ENCODE measurements at places on chromosomes 11 and 22.

- peaks cover 14% of the 10 kb centered on the region for H3K36me3 ChIP-seq
- DNase-seq = no peak
- H3K4me3 ChIP-seq = no peak overlapping the region
- no peaks in the 10 kb centered on the region for H3K4me1 ChIP-seq
- H3K27ac ChIP-seq = no peak overlapping the region
Measured at GRCh38 chr11:65981972-65982823, 19.8 kb downstream of the EIF1AD start.

DNA sequence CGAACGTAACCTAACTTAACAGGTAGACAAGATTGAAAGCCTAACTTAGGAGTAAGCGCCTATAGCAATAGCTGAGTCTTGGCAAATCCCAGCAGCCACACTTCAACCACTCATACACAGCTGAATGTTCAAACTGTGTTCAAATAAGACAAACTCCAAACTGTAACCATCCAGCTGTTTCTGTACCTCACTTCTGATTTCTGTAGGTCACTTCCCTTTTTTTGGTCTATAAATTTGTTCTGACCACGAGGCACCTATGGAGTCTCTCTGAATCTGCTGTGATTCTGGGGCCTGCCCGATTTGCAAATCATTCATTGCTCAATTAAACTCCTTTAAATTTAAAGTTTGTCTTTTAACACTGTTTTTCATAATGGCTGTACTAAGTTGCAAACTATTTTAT lies 8.2 kb upstream of the TENM4 start:
- H3K4me3 ChIP-seq = no peak overlapping the region
- H3K27ac ChIP-seq = no peak overlapping the region
- H3K27me3 ChIP-seq = no peaks in the 10 kb centered on the region
- H3K4me1 ChIP-seq = no peaks in the 10 kb centered on the region

- no peak overlapping the region for H3K27ac ChIP-seq
- H3K36me3 ChIP-seq = no peaks in the 10 kb centered on the region
- peaks cover 7% of the 10 kb centered on the region for H3K27me3 ChIP-seq
- H3K4me1 ChIP-seq = no peaks in the 10 kb centered on the region
Measured at GRCh38 chr22:27157666-27158370, 500.4 kb downstream of the MIAT start.

DNA sequence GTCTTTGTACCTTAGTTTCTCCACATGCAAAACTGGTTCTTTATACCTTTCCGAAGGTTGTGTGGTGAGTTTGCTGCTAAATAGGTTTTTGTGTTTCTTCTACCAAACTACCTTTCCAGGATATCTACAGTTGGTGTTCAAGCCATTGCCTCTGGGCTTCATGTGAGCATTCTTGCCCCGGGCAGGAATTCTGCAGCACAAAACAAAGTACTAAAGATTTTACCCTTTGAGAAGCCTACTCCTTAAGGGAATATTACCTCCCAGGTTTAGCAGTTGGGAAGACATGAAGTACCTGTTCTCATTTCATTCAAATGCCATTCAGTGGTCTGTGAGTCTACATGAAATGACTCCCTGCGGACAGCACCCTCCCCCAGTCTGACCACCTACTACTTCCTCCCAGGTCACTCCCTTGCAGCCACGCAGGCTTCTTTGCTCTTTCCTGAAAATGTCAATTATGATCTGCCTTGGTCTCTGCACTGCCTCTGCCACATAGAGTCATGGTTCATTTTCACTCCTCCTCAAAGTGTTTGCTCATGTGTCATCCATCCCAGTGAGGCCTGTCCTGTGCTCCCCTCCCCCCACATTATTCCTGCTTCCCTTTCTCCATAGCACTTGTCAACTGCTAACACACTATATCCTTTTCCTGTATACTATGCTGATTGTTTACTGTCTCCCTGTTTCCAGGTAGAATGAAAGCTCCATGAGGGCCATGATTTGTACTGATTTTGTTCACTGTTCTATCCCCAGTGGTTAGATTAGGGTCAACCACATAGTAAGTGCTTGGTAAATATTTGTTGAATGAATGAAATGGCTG lies 36.9 kb downstream of the PACS1 start:
- H3K36me3 ChIP-seq = peaks cover 3% of the 10 kb centered on the region
- DNase-seq = no peak
- H3K4me1 ChIP-seq = peaks cover 25% of the 10 kb centered on the region
- no peak overlapping the region for H3K27ac ChIP-seq

GRCh38 chr22:37931893-37932389 lies 21.5 kb downstream of the C22orf23 start:
- H3K27me3 ChIP-seq = no peaks in the 10 kb centered on the region
- no peak overlapping the region for H3K4me3 ChIP-seq
- H3K36me3 ChIP-seq = peaks cover 57% of the 10 kb centered on the region
- no peak for DNase-seq
- no peak overlapping the region for H3K27ac ChIP-seq

DNA sequence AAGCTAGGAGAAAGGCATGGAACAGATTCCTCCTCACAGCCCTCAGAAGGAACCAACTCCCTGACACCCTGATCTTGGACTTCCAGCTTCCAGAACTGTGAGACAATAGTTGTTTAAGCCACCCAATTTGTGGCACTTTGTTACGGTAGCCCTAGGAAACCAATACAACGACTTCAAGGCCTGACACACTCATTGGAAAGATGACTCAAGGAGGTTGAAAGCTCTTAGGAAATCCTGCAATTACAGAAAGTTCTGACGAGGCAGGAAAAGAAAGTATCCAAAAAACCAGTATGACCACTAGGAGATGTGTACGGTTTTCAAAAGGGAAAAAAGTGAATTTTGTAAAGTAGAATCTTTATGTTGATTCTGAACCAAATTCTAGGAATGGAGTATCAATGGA lies 161.4 kb downstream of the SWAP70 start:
- no peaks in the 10 kb centered on the region for H3K27me3 ChIP-seq
- H3K36me3 ChIP-seq = no peaks in the 10 kb centered on the region
- no peak overlapping the region for H3K4me3 ChIP-seq
- H3K27ac ChIP-seq = peak overlapping the region; percentile 42
- no peak for DNase-seq
- H3K4me1 ChIP-seq = peaks cover 26% of the 10 kb centered on the region

GRCh38 chr22:20291604-20292063 lies 23.5 kb upstream of the RTN4R start:
- H3K27me3 ChIP-seq = peaks cover 16% of the 10 kb centered on the region
- H3K4me1 ChIP-seq = no peaks in the 10 kb centered on the region

- H3K27me3 ChIP-seq = no peaks in the 10 kb centered on the region
- no peak overlapping the region for H3K27ac ChIP-seq
- no peak overlapping the region for H3K4me3 ChIP-seq
- H3K4me1 ChIP-seq = peaks cover 3% of the 10 kb centered on the region
- no peak for DNase-seq
Measured at GRCh38 chr22:42803389-42803788, 53.7 kb downstream of the ARFGAP3 start.

- DNase-seq = no peak
- H3K4me3 ChIP-seq = peak overlapping the region; percentile 62
- peaks cover 3% of the 10 kb centered on the region for H3K27me3 ChIP-seq
- H3K36me3 ChIP-seq = no peaks in the 10 kb centered on the region
- H3K4me1 ChIP-seq = peaks cover 17% of the 10 kb centered on the region
- no peak overlapping the region for H3K27ac ChIP-seq
Measured at GRCh38 chr22:50083462-50084079, 1.7 kb downstream of the MLC1 start.

DNA sequence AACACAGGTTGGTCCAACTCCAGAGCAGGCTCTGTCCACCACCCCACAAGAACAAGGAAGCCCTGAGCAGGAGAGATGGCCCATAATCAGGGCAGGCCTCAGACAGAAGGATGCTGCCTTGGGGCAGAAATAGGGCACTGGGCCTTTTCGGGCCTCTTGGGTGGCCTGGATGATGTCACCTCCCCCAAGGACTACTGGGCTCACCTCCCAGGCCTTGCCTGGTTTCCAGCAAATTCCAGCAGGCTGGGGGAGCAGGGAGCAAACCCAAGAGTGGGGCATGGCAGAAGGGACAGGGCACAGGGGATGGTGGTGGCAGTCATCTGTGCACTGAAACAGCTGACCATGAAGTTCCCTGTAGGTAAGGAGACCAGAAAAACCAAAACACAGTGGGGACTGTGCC lies 5.3 kb upstream of the NAA40 start:
- no peak overlapping the region for H3K4me3 ChIP-seq
- H3K4me1 ChIP-seq = peaks cover 8% of the 10 kb centered on the region
- no peaks in the 10 kb centered on the region for H3K36me3 ChIP-seq
- no peak for DNase-seq
- no peaks in the 10 kb centered on the region for H3K27me3 ChIP-seq

- H3K27ac ChIP-seq = peak overlapping the region; percentile 73
- no peaks in the 10 kb centered on the region for H3K27me3 ChIP-seq
- no peak for DNase-seq
Measured at GRCh38 chr22:36467946-36468345, 13.5 kb downstream of the TXN2 start.

GRCh38 chr11:109707411-109707810 lies 285.4 kb downstream of the C11orf87 start:
- no peak for DNase-seq
- no peak overlapping the region for H3K27ac ChIP-seq
- H3K27me3 ChIP-seq = peaks cover 5% of the 10 kb centered on the region
- no peaks in the 10 kb centered on the region for H3K4me1 ChIP-seq
- H3K36me3 ChIP-seq = no peaks in the 10 kb centered on the region

DNA sequence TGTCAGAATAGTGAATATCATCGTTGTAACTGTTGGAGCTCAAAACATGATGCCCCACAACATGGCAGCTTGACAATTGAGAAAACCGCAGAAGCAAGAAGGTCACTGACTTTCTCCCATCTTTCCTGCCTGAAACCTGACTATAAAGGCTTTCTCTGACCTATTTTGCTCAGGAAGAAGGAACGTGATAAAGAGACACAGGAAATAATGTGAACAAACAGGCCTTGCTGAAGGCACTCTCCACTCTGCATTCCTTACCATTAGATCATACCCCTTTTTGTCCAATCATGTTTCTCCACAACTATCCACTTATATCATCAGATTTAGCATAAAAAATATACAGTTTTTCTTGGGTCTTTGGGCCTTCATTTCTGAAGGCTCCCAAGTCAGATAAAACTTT lies 916.8 kb downstream of the METTL15 start:
- no peak overlapping the region for H3K4me3 ChIP-seq
- H3K4me1 ChIP-seq = no peaks in the 10 kb centered on the region
- H3K27ac ChIP-seq = no peak overlapping the region
- DNase-seq = no peak
- no peaks in the 10 kb centered on the region for H3K27me3 ChIP-seq
- no peaks in the 10 kb centered on the region for H3K36me3 ChIP-seq

- no peaks in the 10 kb centered on the region for H3K27me3 ChIP-seq
- no peak for DNase-seq
- H3K27ac ChIP-seq = no peak overlapping the region
Measured at GRCh38 chr22:46693634-46694415, 44.2 kb downstream of the CERK start.

DNA sequence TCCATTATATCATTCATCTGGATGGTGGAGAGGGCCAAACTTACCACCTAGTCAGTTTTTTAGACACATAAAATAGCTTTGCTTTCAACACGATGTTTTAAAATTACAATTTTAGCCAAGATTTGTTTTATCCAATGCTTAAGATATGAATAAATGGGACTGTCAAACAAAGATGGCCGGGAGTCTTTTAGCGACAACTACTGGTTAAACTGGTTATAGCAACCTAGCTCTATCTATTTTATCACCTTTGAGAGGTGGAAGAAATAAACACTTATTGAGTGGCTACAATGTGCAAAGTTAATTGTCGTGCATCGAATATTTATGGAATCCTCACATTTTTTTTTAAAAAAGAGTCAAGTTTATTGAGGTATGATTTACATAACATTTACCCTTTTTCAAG lies 279.8 kb downstream of the MIAT start:
- DNase-seq = no peak
- H3K27me3 ChIP-seq = no peaks in the 10 kb centered on the region
- no peak overlapping the region for H3K4me3 ChIP-seq
- no peaks in the 10 kb centered on the region for H3K4me1 ChIP-seq
- H3K36me3 ChIP-seq = no peaks in the 10 kb centered on the region
